ENCODE measurements at places on chromosomes 2 and 18.

GRCh38 chr2:150178591-150178990 is 308.9 kb downstream of the RND3 start:
- DNase-seq = no peak

DNA sequence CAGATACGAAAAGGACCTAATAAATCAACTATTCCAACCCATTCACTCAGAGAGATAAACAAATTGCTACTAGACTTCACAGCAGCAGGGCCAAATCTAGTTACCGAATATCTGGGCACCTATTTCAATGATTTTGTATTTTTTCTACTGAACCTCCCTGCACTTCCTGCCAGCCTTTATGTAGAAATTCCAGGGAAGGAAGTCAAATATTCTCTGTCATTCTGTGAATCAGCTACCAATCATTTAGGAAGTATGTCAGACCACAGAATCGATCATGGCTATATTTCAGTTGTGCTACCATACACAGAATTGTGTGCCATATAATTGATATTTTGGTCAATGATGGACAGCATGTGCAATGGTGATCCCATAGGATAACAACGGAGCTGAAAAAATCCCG is 109.6 kb upstream of the SPOPL start:
- DNase-seq = no peak

GRCh38 chr2:100998235-100998573 is 3.9 kb upstream of the RPL31 start:
- no peak for DNase-seq

- no peak for DNase-seq
These were observed 71.5 kb downstream of the SFXN5 start for GRCh38 chr2:72999729-73000725.

- no peak for DNase-seq
These were observed 145.6 kb downstream of the METTL4 start for GRCh38 chr18:2425426-2426317.

DNA sequence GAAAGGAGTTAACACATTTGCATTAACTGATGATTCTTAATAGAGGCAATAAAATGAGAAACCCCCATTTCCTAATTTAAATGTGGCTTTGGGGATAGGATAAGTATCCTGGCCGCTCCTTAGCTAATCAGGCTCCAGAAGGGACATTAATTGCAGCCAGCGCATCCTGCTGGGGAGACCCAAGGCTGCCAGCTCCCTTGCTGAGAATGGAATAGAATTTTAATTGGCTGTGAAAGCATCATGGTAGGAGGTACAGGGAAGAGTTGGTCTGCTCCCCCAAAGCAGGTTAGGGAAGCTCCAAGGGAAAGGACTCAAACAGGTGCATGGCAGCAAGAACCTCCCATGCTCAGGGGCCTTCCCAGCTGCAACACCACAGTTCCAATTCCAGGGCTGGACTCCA is 71.4 kb downstream of the MARCHF4 start:
- no peak for DNase-seq

DNA sequence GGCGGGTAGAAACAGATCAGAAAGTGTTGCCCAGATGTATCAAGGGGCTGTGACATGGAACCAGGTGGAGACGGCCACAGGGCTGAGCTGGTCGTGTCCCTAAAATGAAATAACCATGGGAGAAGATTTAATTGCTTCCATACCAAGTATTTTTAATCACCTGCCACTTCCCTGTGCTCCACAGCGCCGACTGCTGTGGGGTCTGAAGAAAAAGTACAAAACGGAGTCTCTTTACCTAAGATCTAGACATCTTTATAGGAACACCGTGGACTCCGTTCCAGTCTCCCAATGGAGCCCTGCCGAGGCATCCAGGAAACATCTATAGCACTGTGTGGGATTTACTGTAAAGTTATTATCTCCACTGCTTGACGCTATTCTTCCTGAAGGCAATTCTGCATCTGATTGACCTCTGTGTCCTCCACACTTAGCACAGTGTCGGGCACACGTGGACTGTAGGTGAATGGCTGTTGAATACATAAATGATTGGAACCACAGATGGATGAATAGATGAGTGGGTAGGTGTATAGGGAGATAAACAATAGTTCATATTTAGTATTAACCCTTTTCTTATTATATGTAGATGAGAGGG is 21.6 kb upstream of the GYPC start:
- no peak for DNase-seq
